GM13977 (cell line): ENCODE measurements at places on chromosomes 2 and 18.

DNA sequence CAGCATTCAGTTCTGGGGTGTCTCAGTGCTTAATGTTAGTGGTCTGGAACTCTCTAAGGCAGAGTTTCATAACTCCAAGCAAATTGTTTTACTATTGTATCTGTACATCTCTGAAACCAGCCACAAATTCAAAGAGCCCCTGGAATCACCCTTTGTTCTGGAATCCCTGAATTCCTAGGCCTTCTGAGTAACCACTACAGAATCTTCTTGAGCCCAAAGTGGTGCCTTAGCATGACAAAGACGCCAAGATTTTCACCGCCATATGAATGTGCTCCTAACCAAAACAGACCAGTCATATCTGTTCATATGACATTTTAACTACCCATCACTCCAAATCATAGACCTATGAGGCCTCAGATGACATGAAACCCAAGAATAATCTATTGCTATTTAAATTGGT is 668.1 kb downstream of the EPHA4 start:
- DNase-seq = no peak

- no peak for DNase-seq
Measured at GRCh38 chr2:241258505-241259280, 56.8 kb downstream of the HDLBP start.

GRCh38 chr2:159617100-159617499 is 752 bp upstream of the BAZ2B start:
- no peak for DNase-seq

DNA sequence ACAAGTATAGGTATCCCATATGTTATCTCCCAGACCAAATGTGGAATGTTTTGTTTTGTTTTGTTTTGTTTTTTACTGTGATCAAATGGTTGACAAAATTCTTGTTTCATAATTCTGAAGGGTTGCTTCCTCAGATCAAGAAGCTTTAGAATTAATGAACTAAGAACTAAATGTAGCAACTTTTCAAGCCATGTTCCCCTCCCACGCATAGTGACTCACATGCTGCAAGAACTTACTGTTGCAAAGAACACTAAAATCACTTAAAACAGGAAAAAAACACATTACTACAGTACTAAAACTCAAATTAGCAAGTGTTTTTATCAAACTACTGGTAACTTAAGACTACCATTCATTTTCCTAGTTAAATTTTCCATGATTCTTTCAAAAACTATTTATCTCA is 30.6 kb downstream of the HNRNPLL start:
- no peak for DNase-seq

DNA sequence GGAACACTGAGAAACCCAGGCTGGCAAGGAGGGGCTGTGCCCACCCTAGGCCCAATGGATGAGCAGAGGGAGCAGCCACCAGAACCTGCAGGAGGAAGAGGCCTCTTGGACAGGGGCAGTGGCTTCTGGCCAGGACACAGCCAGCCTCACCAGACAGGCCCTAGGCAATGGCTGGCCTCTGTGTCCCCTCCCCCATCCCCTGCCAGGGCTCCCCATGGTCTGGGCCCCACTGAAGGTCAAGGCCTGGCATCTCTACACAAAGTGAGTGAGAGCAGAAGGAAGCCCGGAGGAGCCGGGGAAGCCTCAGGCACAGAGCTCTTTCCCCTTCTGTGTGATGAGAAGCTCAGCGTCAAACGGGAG is 6.3 kb downstream of the PRLH start:
- DNase-seq = no peak

DNA sequence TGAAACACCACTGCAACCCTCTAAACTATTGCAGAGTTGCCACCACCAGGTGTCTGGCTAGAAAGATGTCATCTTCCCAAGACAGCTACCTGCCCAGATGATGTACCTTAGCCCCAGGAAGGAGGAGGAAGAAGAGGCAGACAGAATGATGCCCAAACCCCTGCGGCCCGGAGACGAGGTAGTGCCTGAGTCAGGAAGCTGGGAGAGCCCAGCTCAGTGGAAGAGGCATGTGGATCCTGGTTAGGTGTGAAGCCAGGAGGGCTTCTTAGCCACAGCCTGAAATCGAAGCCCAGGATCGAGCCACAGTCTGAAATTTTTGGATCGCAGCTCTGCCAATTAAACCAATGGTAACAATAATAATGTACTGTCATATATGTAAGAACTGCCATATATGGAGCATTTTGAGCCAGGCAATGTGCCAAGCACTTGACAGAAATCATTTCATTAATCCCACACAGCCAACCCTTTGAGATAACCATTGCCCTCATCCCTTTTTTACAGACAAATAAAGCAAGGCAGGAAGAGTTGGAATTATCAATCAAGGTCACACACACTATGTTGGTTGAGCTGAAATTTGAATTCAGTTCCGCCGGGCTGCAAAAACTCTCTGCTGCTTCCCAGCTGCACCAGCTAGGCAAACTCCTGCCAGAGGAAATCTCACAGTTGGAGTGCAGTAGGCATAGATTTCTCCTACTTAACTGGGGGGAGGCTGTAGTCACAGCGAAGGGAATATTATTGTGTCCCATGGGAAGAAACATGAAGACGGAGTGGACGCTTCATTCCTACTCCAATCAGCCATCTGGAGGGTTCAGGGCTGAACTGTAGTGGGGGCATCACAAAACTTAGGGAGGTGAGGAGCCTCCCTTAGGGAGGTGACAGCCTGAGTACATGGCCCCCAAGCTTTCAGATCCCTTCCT is 19.4 kb upstream of the CYP1B1 start:
- DNase-seq = no peak

DNA sequence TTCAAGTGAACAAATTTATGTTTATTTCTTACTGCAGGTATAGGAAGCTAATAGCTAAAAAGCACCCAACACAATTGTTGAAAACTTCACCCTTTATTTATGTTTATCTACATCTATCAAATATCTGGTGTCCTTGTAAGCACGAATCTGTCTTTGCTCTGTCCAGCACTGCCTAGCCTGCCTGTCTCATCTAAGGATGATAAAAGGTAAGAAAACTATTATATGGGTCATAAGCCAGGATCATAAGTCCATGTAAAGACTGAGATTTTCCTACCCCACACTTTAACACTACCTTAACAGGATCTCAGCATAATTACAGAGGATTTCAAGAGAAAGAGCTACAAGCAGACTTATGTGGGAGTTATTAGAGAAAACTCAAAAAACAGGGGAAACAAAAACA is 365.6 kb upstream of the TMEFF2 start:
- no peak for DNase-seq

GRCh38 chr2:84924173-84925106 is 19.0 kb downstream of the TMSB10 start:
- DNase-seq = no peak

DNA sequence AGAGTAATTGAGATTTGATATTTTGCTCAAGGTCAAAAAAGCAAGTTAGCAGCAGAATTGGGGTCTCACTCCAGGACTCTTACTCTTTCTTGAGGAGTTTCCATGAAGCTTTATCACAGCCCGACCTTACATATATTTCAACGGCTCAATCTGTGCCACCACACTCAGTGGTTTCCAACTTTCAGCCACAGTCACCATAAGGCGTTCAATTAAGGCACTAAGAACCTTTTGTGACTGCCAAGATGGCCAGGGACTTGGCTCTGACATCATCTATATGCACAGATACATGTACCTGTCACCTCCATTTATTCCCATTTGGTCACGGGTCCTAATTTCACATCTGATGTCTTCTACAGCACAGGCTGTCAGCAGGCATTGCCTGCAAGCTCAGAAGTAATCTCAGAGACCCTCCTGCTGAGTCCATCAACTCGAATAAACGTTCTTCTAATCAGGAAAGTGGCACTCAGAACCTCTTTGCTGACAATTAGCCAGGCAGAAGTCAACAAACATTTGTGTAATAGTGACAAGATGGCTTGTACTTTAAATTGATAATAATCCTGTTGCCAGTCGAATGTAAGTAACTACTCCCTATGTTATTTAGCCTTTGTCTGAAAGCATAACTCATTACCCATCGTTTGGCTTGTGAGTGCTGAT is 16.1 kb downstream of the DYTN start:
- DNase-seq = no peak

- DNase-seq = no peak
Measured at GRCh38 chr2:15059870-15060512, 427.5 kb downstream of the LRATD1 start.

DNA sequence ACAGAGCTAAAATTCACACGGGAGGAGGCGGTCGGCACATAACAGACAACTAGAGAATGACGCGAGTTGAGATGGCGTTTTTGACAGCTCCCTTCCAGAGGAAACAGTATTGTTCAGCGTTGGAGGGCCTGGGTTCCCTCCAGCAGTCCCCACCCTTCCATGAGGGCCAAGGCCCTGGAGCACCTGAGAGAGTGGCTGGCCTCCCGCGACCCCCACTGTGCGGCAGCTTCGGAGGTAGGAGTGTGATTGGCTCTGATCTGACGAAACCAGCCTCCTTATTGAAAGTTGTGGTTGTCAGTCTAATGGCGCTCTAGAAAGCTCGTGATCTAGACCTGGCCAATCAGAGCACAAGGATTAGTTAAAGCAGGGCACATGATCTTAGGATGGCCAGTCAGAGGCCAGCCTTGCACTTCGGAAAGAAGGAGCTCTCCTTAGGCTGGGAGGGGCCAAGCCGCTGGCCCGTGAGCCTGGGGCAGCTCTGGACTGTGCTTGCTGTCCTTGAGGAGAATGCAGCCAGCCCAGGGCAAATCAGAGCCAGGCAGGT is 104.5 kb upstream of the CELF4 start:
- no peak for DNase-seq

DNA sequence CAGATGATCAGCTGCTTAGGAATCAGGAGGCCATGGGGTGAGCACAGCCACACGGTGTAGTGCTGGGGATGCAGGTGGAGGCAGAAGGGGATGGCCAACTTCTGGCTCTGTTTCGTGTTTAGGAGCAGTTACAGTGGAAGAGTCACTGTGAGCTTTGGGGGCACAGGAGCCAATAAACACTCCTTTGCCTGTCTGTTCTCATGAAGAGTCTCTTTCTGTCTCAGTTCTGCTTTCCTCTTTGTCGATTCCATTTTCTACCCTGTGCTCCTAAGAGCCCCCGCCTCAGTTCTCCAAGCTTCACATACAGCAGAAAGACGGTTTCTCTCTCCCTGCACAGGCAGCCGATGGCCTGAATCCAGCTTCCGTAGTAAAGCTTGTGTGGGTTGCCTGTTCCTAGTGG is 21.0 kb upstream of the RRM2 start:
- no peak for DNase-seq

DNA sequence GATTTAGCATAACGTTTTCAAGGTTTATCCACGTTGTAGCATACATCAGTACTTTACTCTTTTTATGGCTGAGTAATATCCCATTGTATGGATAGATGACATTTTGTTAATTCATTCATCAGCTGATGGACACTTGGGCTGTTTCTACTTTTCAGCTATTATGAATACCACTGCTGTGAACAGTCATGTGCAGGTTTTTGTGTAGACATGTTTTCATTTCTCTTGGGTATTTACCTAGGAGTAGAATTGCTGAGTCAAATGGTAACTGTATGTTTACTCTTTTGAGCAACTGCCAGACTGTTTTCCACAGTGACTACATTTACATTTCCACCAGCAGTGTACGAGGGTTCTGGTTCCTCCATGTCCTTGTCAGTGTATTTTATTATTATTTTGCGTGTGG is 33.9 kb downstream of the COX7A2L start:
- no peak for DNase-seq

DNA sequence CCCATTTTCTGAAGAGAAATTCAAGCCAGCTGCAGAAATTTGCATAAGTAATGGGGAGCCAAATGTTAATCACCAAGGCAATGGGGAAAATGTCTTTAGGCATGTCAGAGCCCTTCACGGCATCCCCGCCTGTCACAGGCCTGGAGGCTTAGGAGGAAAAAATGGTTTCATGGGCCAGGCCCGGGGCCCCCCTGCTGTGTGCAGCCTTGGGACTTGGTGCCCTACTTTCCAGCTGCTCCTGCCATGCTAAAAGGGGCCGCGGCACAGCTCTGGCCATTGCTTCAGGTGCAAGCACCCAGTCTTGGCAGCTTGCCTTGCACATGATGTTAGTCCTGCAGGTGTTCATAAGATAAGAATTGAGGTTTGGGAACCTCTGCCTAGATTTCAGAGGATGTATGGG is 1235.7 kb downstream of the DPP10 start:
- no peak for DNase-seq

DNA sequence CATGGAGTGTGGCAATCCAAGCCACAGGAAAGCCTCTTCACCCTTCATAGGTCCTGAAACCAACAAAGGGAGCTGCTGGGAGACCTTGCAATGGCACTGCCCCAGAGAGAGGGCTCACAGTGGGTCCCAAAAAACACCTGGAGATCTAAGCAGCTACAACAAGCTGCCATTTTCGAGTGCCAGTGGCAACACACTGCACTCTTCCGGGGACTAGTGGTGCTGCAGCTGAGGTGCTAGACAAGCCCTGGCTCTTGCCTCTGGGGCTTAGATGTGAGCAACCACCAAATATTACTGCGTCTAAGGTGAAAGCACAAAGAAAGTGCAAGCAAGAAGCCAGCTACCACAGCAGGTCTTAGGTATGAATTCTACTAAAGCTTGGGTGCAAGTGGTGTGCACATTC is 192.9 kb downstream of the NOL4 start:
- no peak for DNase-seq
